ENCODE measurements at places on chromosomes 6 and 20.

GRCh38 chr20:35292504-35293285, 470 bp upstream of the FAM83C start:
- no peak for DNase-seq

GRCh38 chr20:53070706-53071392, 98.7 kb downstream of the TSHZ2 start:
- no peak for DNase-seq

DNA sequence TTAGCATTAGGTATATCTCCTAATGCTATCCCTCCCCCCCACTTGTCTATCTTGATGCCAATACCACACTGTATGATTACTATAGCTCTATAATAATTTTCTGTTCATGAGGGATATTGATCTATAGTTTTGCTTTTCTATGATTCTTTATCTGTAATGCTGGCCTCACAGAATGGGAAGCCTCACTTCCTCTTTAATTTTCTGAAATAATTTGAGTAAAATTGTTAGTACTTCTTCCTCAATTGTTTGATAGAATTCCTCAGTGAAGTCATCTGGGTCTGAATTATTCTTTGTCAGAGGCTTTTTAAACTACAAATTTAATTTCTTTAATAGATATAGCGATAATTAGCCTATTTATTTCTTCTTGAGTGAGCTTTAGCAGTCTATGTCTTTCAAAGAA, 31.2 kb downstream of the SIRPD start:
- DNase-seq: no peak

DNA sequence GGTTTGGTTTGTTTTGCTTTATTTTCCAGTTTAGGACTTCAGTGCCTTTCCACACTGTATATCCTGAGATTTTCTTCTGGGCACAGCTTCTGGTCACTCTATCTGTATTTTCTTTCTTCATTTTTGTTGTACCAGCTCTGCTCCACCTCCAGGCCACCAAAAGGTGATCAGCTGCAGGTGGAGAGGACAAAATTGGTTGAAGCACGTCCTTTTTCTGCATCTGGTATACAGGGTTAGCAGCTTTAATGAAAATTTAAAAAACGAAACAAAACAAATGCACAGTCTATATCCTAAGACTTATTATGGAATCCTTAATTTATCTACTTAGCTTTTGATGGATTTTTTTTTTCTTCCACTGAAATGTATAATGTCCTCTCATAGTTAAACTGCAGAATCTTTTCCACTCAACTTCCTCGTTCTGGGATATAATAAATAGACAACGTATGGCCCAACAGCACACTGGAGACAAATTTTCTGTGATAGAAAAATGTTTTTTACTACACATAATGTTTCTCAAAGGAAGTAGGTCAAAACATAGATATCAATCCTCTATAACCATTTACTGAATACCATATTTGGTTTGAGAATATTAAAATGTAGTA, 10.7 kb upstream of the SOBP start:
- no peak for DNase-seq

DNA sequence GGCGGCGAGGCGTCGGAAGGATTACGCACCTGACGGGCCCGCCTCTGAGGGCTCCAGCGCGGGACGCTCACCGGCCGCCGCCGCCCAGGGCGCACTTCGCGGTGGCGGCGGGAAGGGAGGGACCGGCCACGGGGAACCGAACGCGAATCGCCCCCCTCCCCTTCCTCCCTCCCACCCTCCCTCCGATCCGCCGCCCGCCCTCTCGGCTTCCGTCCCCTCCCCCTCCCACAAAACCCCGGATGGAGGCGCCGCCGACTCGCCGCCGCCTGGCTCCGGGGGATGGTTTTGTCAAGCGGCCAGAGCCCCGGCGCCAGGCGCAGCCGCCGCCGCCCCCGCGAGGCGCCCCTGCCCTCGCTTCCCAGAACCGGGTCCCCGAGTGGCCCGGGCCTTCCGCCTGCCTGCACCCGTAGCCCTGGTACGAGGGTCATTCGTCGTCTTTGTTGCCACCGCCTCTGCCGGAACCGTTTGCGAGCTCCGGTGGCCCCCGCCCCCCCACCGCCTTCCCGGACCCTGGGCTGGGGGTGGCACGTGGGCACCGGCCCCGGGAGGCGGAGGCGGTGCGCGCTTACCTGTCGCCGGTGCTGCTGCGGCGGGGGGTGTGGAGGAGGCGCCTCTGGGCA, 398 bp downstream of the ZBTB2 start:
- DNase-seq: peak; percentile 83

DNA sequence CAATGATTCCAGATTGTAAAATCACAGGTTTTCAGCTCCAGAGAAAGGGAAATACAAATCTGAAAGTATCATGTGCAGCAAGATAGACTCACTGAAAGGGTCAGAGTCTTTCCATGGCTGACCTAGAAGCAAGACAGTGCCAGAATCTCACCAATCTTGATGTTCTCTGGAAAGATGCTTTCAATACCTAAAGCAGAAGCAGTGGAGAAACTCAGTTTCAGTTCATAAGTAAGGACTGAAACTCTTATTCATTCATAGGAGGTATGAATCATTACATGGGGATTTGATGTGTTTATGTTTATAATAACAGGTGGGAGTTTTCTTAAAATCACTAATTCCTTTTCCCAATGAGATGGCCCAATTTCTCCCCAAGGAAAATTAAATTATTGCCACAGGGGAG, 42.5 kb downstream of the SLC2A12 start:
- DNase-seq: no peak

GRCh38 chr20:41587956-41588355, 30.2 kb downstream of the CHD6 start:
- DNase-seq: no peak

DNA sequence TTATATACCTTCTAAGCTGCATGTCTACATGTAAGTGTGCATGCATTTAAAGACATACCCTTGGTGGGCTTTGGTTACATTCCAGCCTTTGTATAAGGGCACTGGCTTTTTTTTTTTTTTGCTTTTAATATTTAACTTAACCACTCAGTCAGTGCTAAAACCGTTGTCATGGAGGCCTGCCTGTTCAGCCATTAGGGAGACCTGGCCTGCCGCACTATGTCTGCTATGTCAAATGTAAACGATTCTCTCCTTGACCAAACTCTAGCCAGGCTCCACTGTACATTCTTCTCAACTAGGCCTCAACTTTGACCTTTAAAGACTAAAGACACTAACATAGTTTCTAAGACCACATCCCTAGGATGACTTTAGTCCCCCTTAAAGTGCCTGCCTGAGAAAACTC, 48.7 kb upstream of the BTN3A2 start:
- DNase-seq: no peak

DNA sequence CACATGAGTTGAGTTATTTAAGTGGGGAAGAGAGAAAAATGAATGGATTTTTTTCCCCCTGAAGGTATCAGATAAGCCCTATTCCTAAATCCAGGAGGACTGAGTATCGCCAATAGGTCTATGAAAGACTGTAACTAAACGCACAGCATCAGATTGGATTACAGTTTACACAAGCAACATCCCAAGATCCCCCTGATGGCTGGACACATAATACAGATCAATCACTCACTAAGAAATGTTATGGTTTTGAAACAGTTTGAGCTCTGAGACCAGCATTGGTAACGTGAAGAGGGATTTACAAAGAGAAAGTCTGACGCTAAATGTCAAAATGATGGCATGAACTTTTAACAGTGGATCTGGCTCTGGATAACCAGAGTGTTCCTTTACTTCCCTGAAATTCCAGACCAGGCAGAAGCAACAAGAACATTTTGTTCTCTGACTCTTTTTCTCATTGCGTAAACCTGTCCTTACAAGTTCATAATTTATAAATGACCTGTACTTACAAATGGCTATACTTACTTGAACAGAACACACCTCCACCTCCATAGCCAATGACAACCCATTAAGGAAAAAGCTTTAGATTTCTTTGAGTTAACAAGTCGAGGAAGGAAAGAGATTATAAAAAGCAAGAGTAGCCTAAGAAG, 131.8 kb upstream of the BEND3 start:
- no peak for DNase-seq

DNA sequence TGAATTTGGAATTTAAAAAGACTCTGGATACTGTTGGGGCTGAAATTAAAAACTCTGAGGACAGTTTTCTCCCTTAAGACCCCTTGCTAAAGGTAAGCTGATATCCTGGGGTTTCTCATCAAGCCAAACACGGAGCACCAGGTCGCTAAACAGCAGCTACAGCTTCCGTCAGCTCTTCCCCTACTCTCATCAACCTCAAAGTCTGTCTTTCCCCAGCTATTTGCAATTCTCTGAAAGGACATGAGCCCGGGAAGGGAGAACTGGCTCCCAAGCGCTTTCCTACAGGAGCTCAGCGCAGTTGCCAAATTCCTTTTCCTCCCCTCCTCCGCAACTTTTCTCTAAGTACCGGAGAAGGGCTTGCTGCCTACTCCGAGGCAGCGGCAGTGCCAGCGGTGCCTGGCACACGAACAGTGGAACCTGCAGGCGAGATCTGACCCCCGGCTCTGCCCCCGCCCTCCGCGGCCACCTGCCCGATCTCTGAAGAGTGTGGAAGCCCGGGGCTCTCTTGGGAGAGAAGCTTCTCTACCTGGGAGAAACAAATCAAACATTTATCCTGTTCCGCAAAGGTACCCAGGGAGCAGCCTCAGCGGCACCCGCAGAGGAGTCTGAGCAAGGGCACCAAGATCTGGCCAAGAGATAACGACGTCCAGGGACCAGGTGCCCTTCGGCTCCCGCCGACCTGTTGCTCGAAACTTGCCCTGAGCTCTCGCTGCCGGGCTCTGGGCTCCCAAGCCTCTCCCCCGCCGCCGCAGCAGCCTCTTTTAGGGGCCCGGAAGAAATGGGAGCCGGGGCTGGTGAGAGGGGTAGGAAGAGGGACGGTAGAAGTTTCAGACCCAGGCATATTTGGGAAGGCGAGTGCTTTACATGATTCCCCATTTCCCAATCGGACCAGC, 2.2 kb downstream of the CBLN4 start:
- no peak for DNase-seq
